A549 treated with ZK216348 at 1 μM for 4 hours (cell line): ENCODE measurements at places on chromosomes 12 and 14. TPM values are rescaled to one million over a fixed set of nuclear protein-coding genes. Genes with fewer than 3 reads are reported as not detected.

The KRT6C gene
- total RNA-seq: not detected in 5 replicates

The FAM186B gene
- total RNA-seq: 0.11 to 0.23 TPM (median 0.14 TPM) in 3 of 5 replicates, not detected in the others

The RTRAF gene
- 239 to 347 TPM (median 244 TPM) in 5 replicates for total RNA-seq

The OTOGL gene
- total RNA-seq: not detected in 5 replicates

The LYZ gene
- 0.34 to 2.5 TPM (median 1.7 TPM) in 4 of 5 replicates, not detected in the other for total RNA-seq

The KANSL2 gene
- total RNA-seq: 30.4 to 45.9 TPM (median 36.6 TPM) in 5 replicates

The POU6F1 gene
- total RNA-seq: 1.0 to 3.9 TPM (median 1.6 TPM) in 5 replicates

The JAG2 gene
- total RNA-seq: 12.6 to 30.0 TPM (median 29.1 TPM) in 5 replicates

The DLK1 gene
- total RNA-seq: 0.18 to 0.42 TPM (median 0.37 TPM) in 5 replicates

The MIP gene
- not detected in 5 replicates for total RNA-seq

The CCDC175 gene
- total RNA-seq: not detected in 5 replicates

The SYCP3 gene
- not detected in 5 replicates for total RNA-seq

The PPFIA2 gene
- total RNA-seq: not detected in 5 replicates
